ENCODE measurements at places on chromosomes 16 and 17. TPM values are rescaled to one million over a fixed set of nuclear protein-coding genes. Genes with fewer than 3 reads are reported as not detected.

DNA sequence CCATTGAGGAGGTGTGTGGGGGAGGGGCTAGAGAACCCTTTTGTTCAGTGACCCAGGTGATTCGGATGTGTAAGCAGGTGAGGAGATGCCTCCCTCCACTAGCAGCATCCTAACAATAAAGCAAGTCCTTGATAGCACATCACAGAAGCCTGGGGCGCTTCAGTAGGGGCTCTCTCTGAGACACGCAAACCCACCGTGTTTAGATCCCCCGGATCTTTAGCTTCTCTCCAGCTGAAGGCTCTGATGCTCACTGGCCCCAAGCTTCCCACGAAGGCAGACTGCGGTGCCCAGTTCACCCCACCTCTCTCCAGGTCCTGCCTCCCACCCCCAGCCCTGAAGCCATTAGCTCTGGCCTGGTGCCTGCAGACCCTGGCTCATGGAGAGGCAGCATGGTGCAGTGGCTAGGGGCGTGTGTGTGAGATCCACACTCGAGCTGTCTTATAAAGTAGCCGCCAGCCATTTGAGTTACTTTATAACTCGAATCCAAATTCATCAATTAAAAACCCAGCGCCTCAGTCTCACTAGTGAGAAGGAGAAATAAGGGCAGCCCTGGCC, 204.7 kb upstream of the TNRC6C start:
- no peaks in the 10 kb centered on the region for H3K4me1 ChIP-seq
- no peak overlapping the region for H3K27ac ChIP-seq
- no peaks in the 10 kb centered on the region for H3K36me3 ChIP-seq
- H3K27me3 ChIP-seq = no peaks in the 10 kb centered on the region

DNA sequence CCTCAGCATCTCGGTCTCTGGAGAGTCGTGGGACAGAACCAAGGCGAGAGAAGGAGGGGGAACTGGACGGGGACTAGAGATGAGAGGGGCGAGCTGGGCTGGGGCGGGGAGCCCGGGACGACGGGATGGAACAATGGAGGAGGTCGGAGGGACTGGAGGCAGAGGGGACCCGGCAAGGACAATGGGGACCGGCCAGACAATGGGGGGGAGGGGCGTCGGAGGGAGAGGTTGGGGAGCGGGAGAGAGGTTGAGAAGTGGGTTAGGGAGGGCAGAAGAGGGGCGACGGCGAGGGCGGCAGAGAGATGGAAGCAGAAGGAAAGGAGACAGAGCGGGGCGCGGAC, 719 bp downstream of the NGFR start:
- H3K4me1 ChIP-seq = peaks cover 16% of the 10 kb centered on the region
- H3K27me3 ChIP-seq = peaks cover 54% of the 10 kb centered on the region
- H3K4me3 ChIP-seq = peak overlapping the region; percentile 63
- H3K36me3 ChIP-seq = no peaks in the 10 kb centered on the region
- no peak overlapping the region for H3K27ac ChIP-seq
- peak; percentile 15 for DNase-seq

GRCh38 chr17:77723071-77723908, 235.2 kb upstream of the TNRC6C start:
- peaks cover 2% of the 10 kb centered on the region for H3K27me3 ChIP-seq
- H3K36me3 ChIP-seq = no peaks in the 10 kb centered on the region
- H3K4me1 ChIP-seq = peaks cover 3% of the 10 kb centered on the region
- no peak overlapping the region for H3K27ac ChIP-seq
- no peak overlapping the region for H3K4me3 ChIP-seq

DNA sequence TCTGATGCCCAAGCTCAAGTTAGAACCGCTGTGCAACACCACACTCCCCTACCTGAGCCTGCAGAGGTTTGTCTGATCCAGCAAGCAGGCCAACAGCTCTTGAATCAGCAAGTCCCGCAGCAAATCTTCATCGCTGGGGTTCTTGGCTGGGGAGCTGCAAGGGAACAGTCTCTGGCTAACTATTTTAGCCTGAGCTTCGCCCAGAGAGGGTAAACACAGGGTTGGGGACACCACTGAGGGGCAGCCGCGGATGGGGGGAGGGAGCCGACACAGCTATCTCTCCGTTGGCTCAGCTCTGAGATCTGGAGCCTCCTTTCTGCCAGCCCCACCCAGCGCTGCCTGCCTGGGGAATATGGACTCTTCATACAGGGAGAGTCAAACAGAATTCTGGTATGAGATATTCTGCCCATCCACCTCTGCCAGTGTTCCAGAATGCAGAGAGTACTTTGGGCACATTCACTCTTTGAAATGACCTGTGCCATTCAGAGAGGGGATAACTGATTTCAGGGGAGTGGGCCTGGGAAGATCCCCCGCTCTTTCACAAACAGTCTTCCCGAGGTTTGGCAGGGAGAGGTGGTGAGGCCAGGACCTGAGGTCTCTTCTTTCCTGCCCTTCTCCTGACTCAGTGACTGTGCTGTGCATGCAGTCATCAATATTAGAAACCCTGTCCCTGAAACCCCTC, 7.4 kb downstream of the GIP start:
- no peaks in the 10 kb centered on the region for H3K4me1 ChIP-seq
- H3K36me3 ChIP-seq = no peaks in the 10 kb centered on the region
- H3K27ac ChIP-seq = no peak overlapping the region
- no peak for DNase-seq
- no peak overlapping the region for H3K4me3 ChIP-seq

- H3K36me3 ChIP-seq = no peaks in the 10 kb centered on the region
- no peaks in the 10 kb centered on the region for H3K4me1 ChIP-seq
- H3K27ac ChIP-seq = no peak overlapping the region
- no peak overlapping the region for H3K4me3 ChIP-seq
Measured at GRCh38 chr16:10631886-10632285, 51.5 kb upstream of the EMP2 start.

GRCh38 chr16:86625029-86625428, 46.7 kb downstream of the FOXL1 start:
- no peak overlapping the region for H3K27ac ChIP-seq
- H3K4me3 ChIP-seq = no peak overlapping the region
- DNase-seq = no peak
- no peaks in the 10 kb centered on the region for H3K36me3 ChIP-seq
- no peaks in the 10 kb centered on the region for H3K4me1 ChIP-seq

- H3K4me1 ChIP-seq = no peaks in the 10 kb centered on the region
- peak overlapping the region; percentile 0 for H3K27ac ChIP-seq
- no peaks in the 10 kb centered on the region for H3K36me3 ChIP-seq
- no peak overlapping the region for H3K4me3 ChIP-seq
- DNase-seq = no peak
Measured at GRCh38 chr17:9893411-9894012, 11.6 kb downstream of the RCVRN start.

GRCh38 chr17:17812211-17813054, 24.4 kb downstream of the SREBF1 start:
- peak; percentile 78 for DNase-seq
- no peaks in the 10 kb centered on the region for H3K27me3 ChIP-seq
- H3K36me3 ChIP-seq = peaks cover 24% of the 10 kb centered on the region

DNA sequence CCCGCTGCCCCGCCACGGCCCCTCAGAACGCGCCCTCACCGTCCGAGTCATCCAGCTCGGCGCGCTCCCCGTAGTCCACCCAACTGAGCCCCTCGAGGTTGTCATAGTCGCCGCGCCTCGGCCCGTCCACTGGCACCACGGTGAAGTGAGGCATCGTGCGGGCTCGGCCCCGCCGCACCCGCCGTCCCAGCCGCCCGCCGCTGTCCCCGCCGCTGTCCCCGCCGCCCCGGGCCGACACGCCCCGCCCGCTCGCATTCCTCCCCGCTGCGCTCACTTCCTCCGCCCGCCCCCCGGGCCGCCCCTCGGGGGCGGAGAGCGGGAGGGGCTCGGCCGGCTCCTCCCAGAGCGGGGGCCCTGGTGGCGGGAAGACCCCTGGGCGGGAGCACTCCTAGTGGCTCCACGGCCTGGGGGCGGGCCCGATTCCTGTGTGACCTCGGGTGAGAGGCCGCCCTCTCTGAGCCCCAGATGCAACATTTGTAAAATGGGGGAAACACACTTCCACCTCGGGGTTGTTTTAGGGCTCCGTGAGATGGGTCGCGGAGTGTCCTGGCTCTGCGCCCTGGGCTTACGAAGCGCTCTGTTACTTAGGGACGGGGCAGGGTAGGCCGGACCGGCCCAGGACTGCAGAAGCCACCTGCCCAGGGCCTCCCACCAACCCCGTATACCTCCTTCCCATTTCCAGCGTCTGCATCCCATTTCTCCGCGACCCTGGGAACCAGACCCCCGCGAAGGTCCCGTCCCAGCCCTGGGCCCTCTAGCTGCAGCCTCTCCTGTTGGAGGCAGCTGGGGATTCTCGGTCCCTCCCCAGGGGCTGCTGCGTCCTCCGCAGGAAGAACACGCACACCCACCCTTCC, at the start of gene SLC12A4:
Gene SLC12A4 (minus strand): TSS at position 238 of the 854 bp plus-strand sequence. CDS start 84 bp downstream, at position 154.
- peak within 1 kb of the TSS; percentile 80 for H3K27ac ChIP-seq
- H3K36me3 ChIP-seq = no peaks in the 10 kb centered on the region
- peaks cover 14% of the 10 kb centered on the region for H3K4me1 ChIP-seq
- H3K27me3 ChIP-seq = no peaks in the 10 kb centered on the region
- H3K4me3 ChIP-seq = peak within 1 kb of the TSS; percentile 84

DNA sequence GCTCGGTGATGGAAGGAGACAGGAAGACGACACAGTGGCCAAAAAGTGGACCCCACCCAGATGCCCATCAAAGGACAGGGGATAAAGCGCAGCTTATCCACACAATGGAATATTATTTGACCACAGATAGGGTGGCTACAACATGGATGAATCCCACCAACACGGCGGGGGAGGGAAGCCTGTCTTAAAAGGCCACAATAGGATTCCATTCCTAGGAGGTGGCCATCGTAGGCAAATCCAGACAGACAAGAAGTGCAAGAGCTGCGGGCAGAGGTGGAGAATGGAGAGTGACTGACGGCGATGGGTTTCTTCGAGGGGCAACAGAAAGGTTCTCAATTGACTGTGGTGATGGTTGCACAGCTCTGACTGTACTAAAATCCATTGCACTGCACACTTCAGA, 16.0 kb downstream of the SLC38A8 start:
- H3K4me1 ChIP-seq = peaks cover 13% of the 10 kb centered on the region
- H3K4me3 ChIP-seq = no peak overlapping the region
- no peaks in the 10 kb centered on the region for H3K36me3 ChIP-seq
- peaks cover 26% of the 10 kb centered on the region for H3K27me3 ChIP-seq

DNA sequence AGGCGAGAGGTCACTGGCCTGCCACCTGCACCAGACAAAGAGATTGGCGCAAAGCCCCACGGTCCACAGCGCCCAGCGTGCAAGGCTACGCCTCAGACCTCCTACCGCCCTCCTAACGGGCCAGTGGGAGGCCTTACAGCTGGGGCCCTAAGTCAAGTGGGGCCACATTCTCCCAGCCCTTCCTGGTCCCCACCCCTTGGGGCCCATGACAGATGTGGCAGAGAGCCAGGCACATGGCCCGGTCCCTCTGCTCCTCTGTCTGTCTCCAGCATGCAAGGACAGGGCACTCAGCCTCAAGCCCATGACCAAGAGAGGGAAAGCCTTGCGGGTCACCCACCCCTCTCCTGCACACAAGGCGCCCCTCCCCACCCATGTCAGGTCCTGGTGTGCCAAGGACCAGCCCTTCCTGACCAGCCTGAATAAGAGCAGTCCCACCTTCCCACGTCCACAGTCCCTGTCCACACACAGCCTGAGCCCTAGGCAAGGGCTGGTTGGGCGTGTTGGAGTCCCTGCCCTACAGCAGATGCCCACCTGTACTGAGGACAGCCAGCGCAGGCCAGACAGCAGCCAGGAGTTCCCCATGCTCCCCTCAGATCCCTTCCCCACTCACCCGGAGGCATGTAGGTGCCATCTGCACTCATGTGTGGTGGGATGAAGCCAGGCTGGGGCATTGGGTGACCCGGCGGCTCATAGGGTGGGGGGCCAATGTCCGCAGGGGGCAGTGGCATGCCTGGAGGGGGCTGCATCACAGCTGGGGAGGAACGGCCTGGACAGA, 25.3 kb downstream of the CDIP1 start:
- H3K4me3 ChIP-seq = no peak overlapping the region
- H3K27ac ChIP-seq = peak overlapping the region; percentile 40
- H3K4me1 ChIP-seq = peaks cover 39% of the 10 kb centered on the region
- H3K27me3 ChIP-seq = no peaks in the 10 kb centered on the region
- DNase-seq = no peak

DNA sequence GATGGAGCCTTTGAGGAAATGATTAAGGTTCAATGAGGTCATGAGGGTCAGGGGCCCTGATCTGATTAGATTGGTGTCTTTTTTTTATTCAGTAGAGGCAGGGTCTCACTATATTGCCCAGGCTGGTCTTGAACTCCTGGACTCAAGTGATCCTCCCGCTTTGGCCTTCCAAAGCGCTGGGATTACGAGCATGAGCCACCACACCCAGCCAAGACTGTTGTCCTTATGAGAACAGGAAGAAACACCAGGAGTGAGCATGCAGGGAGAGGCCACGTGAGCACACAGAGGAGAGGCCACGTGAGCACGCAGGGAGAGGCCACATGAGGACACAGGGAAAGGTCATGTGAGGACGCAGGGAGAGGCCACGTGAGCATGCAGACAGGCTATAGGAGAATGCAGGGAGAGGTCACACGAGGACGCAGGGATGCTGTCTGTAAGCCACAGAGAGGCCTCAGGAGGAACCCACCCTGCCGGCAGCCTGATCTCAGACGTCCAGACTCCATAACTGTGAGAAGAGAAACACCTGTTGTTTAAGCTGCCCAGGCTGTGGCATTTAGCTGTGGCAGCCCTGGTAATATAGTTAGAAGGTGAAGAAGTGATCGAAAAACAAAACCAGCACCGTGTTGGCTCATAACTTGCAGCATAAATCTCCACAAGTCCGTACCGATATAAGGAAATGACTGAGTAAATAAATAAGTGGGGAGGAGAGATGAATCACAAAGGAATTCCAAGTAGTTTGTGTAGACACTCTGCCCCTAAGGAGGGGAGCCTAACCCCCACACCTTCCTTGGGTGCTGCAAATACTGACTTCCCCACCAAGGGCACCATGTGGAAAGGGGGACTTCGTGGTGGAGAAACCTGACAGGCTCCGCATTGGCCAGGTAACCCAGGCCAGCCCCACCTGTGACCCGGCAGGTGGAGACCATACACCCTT, 14.6 kb upstream of the CSNK1D start:
- no peak for DNase-seq
- H3K4me3 ChIP-seq = no peak overlapping the region
- peaks cover 52% of the 10 kb centered on the region for H3K4me1 ChIP-seq
- no peaks in the 10 kb centered on the region for H3K27me3 ChIP-seq
- peak overlapping the region; percentile 66 for H3K27ac ChIP-seq
- H3K36me3 ChIP-seq = no peaks in the 10 kb centered on the region

DNA sequence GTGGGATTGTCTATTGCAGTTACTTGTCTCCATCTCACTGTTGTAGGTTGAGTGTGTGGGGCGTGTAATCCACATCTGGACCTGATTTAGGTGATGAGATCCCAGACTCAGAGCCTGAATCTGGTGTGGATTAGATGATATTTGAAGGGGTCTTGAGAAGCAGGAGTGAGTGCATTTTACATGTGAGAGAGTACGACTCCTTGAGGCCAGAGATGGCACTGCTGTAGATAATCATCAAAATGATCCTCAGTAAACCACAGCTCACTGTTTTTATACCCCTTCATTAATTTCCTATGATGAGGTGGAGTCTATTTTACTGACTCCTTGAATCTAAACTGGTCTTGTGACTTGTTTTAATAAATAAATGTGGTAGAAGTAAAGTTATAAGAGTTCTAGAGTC, 732.5 kb downstream of the KCNJ2 start:
- no peak for DNase-seq
- H3K27ac ChIP-seq = no peak overlapping the region
- no peak overlapping the region for H3K4me3 ChIP-seq
- no peaks in the 10 kb centered on the region for H3K36me3 ChIP-seq
- H3K27me3 ChIP-seq = no peaks in the 10 kb centered on the region
- H3K4me1 ChIP-seq = no peaks in the 10 kb centered on the region

Gene TBC1D3C
- not detected for total RNA-seq

Gene CNTROB
- 80.5 TPM for total RNA-seq

Gene SLC4A1
- total RNA-seq = not detected

Gene PNMT
- total RNA-seq = not detected

Gene SPATA22
- total RNA-seq = 0.44 TPM

Gene CD300E
- not detected for total RNA-seq

Gene ABCC6
- total RNA-seq = not detected

Gene RHBDL3
- not detected for total RNA-seq

Gene TBC1D28
- total RNA-seq = not detected
